ENCODE measurements at places on chromosomes 3 and 15.

DNA sequence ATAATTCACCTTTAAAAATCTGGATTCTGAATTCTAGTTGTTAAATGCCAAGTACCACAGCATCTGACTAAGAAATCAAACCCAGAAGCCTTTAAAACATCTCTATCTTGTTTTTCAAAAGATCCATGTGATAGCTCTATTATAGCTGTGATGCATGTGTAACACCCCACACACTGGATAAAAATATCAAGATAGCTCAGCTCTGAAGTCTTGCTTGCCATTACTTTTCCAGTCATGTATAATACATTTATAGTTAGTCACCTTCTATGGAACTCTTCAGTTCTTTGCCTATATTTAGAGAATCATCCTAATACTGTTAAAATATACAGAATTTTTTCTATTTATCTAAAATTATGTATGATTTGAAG, 11.6 kb downstream of the ARPP19 start:
- no peak for DNase-seq

DNA sequence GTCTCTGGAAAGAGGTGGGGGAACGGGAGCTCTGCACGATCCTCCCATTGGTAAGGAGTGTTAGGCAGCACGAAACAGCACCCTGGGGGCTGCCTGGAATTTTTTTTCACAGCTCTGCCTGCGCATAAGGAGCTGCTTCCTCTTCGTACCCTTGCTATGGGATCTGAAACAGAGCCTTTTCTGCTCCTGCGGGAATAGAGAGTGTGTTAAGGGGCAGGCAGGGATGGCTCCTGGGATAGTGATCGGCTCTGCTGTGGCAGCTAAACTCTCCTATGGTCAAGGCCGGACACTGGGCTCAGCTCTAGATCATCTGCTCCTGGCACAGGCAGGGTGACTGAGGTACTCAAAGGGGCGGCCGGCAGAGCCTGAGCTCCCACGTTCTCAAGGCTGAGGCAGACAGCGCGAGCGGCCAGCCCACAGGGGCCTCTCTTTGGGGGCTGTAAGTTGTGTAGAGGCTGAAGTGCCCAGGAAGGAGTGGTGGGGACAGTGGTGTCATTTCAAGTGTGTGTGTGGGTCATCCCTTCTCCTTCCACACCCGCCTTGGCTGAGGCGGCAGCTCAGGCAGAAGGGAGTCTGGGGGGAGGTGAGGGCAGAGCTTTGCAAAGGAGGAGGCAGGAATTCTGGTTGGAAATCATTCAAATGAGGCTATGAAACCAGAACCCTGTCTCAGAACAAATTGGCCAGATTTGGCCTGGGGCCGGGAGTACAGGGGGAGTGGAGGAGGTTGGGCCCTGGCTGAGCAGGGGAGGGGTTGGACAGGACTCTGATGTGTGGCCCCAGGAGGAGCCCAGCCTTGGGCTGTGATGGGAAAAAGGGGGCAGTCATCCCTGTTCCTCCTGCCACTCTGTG, 31.0 kb downstream of the EPHB3 start:
- DNase-seq, result no peak

- DNase-seq, result no peak
Observed at GRCh38 chr15:88775776-88776175, 27.5 kb upstream of the ACAN start.

GRCh38 chr15:58484791-58485600, 53.2 kb downstream of the LIPC start:
- no peak for DNase-seq

GRCh38 chr3:189898559-189899153, 222.0 kb downstream of the P3H2 start:
- DNase-seq, result no peak

- no peak for DNase-seq
Observed at GRCh38 chr3:69091389-69092029, 6.8 kb downstream of the ARL6IP5 start.
